Activated naive CD4-positive, alpha-beta T cell treated with anti-CD3 and anti-CD28 coated beads for 36 hours (primary cell): ENCODE measurements at places on chromosomes 2 and 18. TPM values are rescaled to one million over a fixed set of nuclear protein-coding genes. Genes with fewer than 3 reads are reported as not detected.

The ABCA12 gene
- total RNA-seq = not detected

The MDH1B gene
- 0.86 TPM for total RNA-seq

The RAPH1 gene
- 8.6 TPM for total RNA-seq

The NAGK gene
- total RNA-seq = 33.2 TPM

The LHCGR gene
- not detected for total RNA-seq

GRCh38 chr2:217530392-217531090 is 472.3 kb downstream of the TNS1 start:
- H3K4me1 ChIP-seq = no peaks in the 10 kb centered on the region
- H3K36me3 ChIP-seq = no peaks in the 10 kb centered on the region
- DNase-seq = no peak
- H3K27ac ChIP-seq = no peak overlapping the region
- no peaks in the 10 kb centered on the region for H3K27me3 ChIP-seq

GRCh38 chr2:230982528-230982927 is 13.4 kb upstream of the SPATA3 start:
- no peak overlapping the region for H3K27ac ChIP-seq
- H3K27me3 ChIP-seq = peaks cover 11% of the 10 kb centered on the region
- DNase-seq = no peak
- H3K4me1 ChIP-seq = peaks cover 36% of the 10 kb centered on the region
- H3K36me3 ChIP-seq = no peaks in the 10 kb centered on the region

DNA sequence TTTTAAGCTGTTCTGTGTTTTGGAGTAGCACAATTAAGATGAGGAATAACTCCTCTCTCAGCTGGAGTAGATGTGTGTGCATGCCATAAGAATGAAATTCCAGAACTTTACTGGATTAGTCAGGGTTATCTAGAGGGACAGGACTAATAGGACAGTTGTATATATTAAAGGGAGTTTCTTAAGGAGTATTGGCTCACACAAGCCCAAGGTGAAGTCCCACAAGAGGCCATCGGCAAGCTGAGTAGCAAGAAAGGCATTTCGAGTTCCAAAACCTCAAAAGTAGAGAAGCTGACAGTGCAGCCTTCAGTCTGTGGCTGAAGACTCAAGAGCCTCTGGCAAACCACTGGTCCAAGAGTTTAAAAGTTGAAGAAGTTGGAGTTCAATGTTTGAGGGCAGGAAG is 113.7 kb downstream of the RIT2 start:
- H3K36me3 ChIP-seq = no peaks in the 10 kb centered on the region
- H3K27me3 ChIP-seq = no peaks in the 10 kb centered on the region
- H3K27ac ChIP-seq = no peak overlapping the region
- no peak overlapping the region for H3K4me3 ChIP-seq

- no peak overlapping the region for H3K27ac ChIP-seq
- no peaks in the 10 kb centered on the region for H3K36me3 ChIP-seq
- H3K27me3 ChIP-seq = peaks cover 11% of the 10 kb centered on the region
- peaks cover 2% of the 10 kb centered on the region for H3K4me1 ChIP-seq
- H3K4me3 ChIP-seq = no peak overlapping the region
- DNase-seq = no peak
Measured at GRCh38 chr2:42906557-42907411, 114.4 kb upstream of the HAAO start.

GRCh38 chr2:124319577-124319976 is 294.5 kb downstream of the CNTNAP5 start:
- no peak overlapping the region for H3K27ac ChIP-seq
- H3K36me3 ChIP-seq = no peaks in the 10 kb centered on the region
- no peaks in the 10 kb centered on the region for H3K4me1 ChIP-seq
- no peak for DNase-seq

GRCh38 chr2:138994502-138994901 is 214.3 kb upstream of the NXPH2 start:
- no peaks in the 10 kb centered on the region for H3K4me1 ChIP-seq
- H3K4me3 ChIP-seq = no peak overlapping the region
- no peak overlapping the region for H3K27ac ChIP-seq
- no peaks in the 10 kb centered on the region for H3K36me3 ChIP-seq

GRCh38 chr2:99861376-99861760 is 281.0 kb downstream of the AFF3 start:
- H3K36me3 ChIP-seq = no peaks in the 10 kb centered on the region
- H3K27ac ChIP-seq = no peak overlapping the region
- H3K4me3 ChIP-seq = no peak overlapping the region
- H3K4me1 ChIP-seq = peaks cover 18% of the 10 kb centered on the region
- no peak for DNase-seq

GRCh38 chr18:11245879-11246278 is 96.5 kb upstream of the PIEZO2 start:
- H3K4me3 ChIP-seq = no peak overlapping the region
- no peak for DNase-seq
- no peaks in the 10 kb centered on the region for H3K4me1 ChIP-seq
- peaks cover 2% of the 10 kb centered on the region for H3K27me3 ChIP-seq
- H3K36me3 ChIP-seq = no peaks in the 10 kb centered on the region

DNA sequence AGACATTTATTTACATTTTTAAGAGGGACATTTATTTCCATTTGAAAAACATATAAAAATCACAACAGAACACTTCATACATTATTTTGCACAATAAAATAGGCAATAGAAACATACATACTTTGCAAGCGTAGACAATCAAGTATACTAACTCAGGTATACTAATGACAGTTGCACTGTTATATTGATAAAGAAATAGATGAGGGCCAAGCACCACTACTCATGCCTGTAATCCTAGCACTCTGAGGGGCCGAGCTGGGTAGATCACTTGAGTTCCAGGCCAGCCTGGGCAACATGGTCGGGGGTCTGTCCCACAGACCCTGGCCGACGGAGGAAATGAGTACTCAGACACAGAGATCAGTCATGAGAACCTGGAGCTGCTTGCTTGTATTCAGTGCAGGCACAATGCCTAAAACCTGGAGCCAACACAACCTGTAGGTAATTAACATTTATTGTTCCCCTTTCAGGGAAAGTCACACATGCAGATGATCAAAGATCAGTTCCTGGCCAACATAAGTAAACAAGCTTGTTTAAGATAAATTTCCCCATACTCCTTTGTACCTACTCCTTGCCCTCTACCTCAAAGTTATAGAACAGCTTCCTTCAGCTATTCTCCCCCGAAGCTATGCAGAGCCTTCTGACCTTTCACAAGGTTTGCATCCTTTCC is 1960.2 kb downstream of the SUCLG1 start:
- no peaks in the 10 kb centered on the region for H3K27me3 ChIP-seq
- H3K27ac ChIP-seq = no peak overlapping the region

GRCh38 chr2:158042245-158042644 is 59.4 kb upstream of the UPP2 start:
- H3K36me3 ChIP-seq = no peaks in the 10 kb centered on the region
- H3K4me3 ChIP-seq = no peak overlapping the region
- no peak overlapping the region for H3K27ac ChIP-seq
- H3K27me3 ChIP-seq = peaks cover 8% of the 10 kb centered on the region
- DNase-seq = no peak
- peaks cover 9% of the 10 kb centered on the region for H3K4me1 ChIP-seq

DNA sequence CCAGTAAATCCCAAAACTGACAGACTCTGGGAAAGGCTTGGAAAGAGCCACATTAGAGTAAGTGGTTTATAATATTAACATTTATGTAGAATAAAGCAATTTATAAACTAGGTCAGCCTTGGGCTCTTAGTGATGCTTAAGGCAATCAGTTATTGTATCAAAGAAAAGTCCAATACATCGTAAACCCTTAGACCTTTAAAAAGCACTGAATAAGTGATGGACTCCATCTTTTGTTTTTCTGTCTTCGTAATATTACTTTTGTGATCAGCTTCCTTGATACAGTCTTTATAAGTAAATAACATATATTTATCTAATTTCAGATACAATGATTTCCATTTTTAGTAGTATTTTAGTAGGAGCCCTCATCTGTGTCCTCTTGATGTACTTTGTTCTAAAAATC is 28.7 kb downstream of the DDX1 start:
- DNase-seq = no peak
- no peak overlapping the region for H3K4me3 ChIP-seq
- H3K27ac ChIP-seq = no peak overlapping the region
- no peaks in the 10 kb centered on the region for H3K27me3 ChIP-seq
- H3K36me3 ChIP-seq = peaks cover 34% of the 10 kb centered on the region

GRCh38 chr2:31286961-31287550 is 53.1 kb downstream of the EHD3 start:
- DNase-seq = no peak
- H3K27me3 ChIP-seq = no peaks in the 10 kb centered on the region
- no peak overlapping the region for H3K4me3 ChIP-seq
- H3K4me1 ChIP-seq = no peaks in the 10 kb centered on the region

GRCh38 chr2:58056192-58056916 is 9.7 kb downstream of the VRK2 start:
- no peak overlapping the region for H3K27ac ChIP-seq
- DNase-seq = no peak
- peaks cover 15% of the 10 kb centered on the region for H3K36me3 ChIP-seq
- no peaks in the 10 kb centered on the region for H3K27me3 ChIP-seq
- no peak overlapping the region for H3K4me3 ChIP-seq
- H3K4me1 ChIP-seq = peaks cover 9% of the 10 kb centered on the region

- no peaks in the 10 kb centered on the region for H3K4me1 ChIP-seq
- no peak overlapping the region for H3K27ac ChIP-seq
- H3K36me3 ChIP-seq = no peaks in the 10 kb centered on the region
- no peak for DNase-seq
- H3K4me3 ChIP-seq = no peak overlapping the region
Measured at GRCh38 chr2:127039387-127040031, 67.4 kb downstream of the BIN1 start.

GRCh38 chr2:200302940-200303727 is 3.4 kb upstream of the SPATS2L start:
- DNase-seq = peak; percentile 19
- no peak overlapping the region for H3K27ac ChIP-seq
- H3K27me3 ChIP-seq = peaks cover 7% of the 10 kb centered on the region
- peaks cover 3% of the 10 kb centered on the region for H3K36me3 ChIP-seq
